KG1 (cell line): ENCODE measurements at places on chromosomes 1 and 21.

DNA sequence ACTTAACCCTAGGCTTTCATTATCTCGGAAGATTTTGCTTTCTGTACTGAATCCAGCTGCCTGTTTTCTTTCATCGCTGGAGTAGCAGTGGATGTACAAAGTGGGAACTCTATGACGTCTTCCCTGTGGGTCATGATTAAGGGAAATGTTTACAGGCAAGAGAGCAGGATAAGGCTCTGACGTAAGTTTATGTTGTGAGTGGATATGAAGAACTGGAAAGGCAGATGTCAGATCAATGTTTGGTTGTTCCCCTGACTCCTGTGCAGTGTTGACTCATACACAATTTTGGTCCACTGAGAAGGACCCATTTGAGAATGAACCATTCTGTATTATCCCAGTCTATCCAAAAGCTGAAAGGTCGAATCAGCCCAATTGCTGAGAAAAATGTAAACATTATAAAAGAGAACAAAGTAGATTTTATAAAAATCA lies 292.4 kb downstream of the GRIK1 start:
- DNase-seq = no peak

- DNase-seq = no peak
These were observed 10.7 kb upstream of the CD2 start for GRCh38 chr1:116743535-116743934.

- no peak for DNase-seq
These were observed 502 bp downstream of the EDN2 start for GRCh38 chr1:41483960-41484401.

- no peak for DNase-seq
These were observed 943.4 kb downstream of the TTLL7 start for GRCh38 chr1:83055391-83056170.

DNA sequence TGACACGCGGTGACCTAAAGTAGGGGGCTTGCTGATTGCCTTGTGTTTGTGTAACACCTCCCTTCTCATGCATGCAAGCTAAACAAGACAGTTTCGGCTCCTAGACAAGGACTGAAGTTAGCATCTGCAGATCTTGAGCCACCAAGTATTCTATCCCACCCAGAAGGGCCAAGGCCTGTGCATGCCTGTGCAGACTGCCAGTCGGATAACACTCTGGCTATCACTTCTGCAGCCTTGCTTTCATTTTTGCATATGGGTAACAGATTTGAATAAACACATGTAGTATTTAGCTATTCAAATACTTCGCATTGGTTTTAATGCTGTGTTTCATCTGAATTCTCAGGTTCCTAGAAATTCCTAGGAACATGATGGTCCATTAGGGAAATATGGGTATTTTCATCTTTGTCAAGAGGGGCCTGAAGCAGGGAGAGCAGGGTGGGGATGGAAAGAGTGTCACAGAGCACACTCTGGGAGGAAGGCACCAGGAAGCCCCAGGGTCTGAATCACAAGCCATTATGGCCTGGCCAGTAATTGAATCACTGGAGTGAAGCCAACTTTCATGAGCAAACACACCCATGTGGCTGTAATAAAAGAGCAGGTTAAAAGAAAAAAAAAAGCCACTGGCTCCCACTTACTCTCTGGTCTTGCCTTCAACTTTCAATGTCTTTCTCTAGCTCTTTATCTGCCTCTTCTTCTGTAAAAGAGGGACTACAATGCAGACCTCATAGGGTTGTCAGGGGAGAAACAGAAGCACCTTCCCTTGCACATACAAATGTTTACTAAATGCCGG lies 28.3 kb downstream of the GADD45A start:
- no peak for DNase-seq

- no peak for DNase-seq
These were observed 80.7 kb upstream of the HP1BP3 start for GRCh38 chr1:20867847-20868246.

DNA sequence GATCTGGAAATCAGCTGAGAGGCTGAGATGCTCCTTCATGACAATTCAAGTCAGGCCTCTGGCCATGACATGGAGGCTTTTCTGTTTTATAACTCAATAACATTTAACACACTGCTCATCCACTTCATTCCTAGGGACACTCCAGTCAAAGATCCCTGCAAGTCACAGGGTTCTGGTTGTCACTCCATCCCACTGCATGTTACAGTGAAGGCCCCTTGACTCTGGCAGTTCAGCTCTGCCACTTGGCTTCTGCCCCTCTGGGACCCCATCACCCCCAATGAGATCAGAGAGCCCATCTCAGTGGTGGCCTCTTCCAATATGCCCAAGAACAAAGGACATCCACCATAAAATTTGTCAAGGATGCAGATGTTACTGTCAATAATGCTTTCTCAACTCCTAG lies 10.0 kb upstream of the FAM110D start:
- no peak for DNase-seq

DNA sequence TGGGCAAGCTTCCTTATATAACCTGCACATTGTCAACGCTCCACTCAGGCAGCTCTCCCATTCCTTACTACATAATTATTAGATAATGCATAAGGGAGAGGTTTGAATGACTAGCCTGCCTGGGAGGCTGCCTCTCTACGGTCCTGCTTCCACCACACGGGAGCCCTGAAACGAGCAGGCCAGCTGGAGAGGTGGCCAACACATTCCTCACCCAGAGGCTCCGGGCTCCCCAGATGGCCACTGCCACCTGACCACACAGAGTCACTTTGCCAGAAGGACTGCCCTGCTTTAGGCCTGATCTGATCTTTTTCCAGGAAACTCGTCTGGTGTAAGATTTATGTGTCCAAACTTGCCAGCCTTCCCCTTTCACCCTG lies 27.9 kb downstream of the HIVEP3 start:
- DNase-seq = no peak

GRCh38 chr1:46369542-46370213 lies 24.4 kb upstream of the FAAH start:
- no peak for DNase-seq

- DNase-seq = no peak
These were observed 41.8 kb downstream of the MIS18A start for GRCh38 chr21:32237021-32237420.

DNA sequence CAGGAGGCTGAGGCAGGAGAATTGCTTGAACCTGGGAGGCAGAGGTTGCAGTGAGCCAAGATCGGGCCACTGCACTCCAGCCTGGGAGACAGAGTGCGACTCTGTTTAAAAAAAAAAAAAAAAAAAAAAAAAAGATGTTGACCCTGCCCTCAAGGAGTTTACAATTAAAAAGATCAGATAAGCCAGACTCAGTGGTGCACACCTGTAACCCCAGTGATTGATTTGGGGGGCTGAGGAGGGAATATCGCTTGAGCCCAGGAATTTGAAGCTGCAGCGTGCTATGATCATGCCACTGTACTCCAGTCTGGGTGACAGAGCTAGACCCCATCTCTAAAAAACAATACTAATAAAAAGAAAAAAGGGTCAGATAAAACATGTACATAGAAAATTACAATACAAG lies 1.6 kb upstream of the SESN2 start:
- DNase-seq = no peak

DNA sequence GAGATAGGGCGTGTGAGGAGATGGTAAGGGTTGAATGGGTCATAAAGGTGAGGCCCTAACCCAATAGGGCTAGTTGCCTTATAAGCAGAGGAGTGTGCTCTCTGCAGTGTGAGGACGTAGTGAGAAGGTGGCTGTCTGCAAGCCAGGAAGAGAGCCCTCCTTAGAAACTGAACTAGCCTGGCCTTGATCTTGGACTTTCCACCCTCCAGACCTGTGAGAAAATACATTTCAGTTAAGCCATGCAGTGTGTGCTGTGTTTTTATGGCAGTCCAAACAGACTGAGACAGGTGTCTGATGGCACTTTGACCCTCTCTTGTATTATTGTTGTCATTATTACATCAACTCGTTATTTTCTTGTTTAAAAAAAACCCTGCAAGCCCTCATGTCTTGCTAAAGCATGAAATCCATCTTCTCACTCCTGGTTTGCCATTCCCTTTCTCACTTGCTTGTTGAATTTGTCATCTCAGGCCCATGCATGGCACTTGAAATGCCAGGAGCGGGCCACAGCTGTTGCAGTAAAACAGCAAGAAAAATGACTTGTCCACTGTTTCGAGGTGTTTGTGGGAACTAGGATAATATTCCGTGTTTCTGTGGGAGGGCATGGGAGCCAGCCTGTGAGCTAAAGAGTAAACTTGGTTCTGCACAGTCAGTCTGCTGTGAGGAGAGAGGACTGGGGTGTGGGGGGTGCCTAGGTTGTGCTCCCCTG lies 78.6 kb downstream of the STUM start:
- DNase-seq = no peak

DNA sequence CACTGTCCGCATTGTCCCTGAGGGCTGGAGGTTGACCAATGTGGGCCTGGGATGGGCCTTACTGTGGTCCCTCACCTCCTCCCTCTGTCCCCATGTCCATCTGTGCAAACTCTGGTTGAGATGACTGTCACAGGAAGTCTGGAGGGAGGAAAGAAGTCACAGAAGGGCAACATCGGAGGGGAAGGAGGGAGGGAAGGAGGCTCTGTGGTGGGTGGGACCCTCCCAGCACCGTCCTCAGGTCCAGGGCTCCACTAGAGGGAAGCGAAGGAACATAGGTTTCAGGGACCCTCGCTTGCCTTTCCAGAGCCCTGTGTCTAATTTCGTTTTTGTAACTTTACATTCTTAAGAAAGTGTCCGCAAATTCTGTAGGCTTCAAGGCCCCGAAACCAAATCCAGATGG lies 111.3 kb upstream of the SLC44A3 start:
- no peak for DNase-seq

DNA sequence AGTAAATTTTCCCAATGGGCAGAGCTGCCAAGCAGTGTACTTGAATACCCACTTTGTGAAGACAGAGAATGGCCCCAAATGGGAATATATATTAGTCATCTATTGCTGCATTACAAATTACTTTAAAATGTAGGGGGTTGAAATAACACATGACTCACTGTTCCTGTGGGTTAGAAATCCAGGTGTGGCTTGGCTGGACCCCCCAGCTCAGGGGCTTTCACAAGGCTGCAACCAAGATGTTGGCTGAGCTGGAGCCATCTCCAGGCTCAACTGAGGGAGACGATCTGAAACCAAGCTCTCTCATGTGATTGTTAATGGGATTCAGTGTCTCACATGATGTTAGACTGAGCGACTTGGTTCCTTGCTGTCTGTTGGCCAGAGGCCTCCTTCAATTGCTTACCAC lies 33.4 kb upstream of the ARHGAP29 start:
- DNase-seq = no peak

DNA sequence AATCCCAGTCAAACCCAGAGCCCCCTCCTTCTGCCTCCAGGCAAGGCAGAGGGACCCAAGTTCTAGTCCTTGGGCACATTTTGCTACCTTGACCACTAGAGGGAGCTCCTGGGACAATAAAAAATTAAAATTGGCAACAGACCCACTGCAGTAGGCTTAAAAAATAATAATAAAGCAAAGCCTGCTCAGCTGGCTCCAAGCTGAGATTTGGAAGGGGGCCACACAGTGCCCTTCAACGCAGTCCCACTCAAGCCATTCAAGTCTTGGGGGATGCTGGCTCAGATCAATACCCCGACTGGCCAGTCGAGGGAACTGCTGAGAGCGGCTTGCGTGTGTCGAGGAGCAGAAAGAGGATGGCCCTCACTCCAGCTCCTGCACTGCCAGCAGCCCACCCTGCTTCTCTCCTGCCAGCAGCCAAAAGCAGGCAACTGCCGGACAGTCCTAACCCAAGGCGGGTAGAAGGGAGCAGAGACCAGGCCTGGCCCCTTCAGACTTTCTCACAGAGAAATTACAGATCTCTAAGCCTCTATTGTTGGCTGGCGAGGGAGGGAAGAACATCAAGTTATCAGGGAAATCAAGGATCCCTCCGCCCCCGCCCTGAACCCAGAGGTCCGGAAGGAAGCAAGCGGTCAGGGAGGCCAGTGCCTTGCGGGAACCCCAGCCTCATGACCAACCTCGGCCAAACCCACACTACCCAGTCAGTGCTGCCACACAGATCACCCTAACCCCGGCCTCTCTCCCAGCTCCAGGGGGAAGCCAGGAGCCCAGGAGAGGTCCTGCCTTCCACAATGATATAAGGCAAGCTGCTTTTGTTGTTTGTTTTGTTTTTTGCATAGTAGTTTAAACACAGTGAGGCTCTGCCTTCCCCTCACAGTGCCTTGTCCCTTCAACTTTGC lies 4.9 kb upstream of the ALDH4A1 start:
- peak; percentile 46 for DNase-seq

GRCh38 chr1:115911294-115911693 lies 65.0 kb upstream of the SLC22A15 start:
- DNase-seq = no peak

- no peak for DNase-seq
These were observed 20.6 kb upstream of the CENPF start for GRCh38 chr1:214582289-214582891.

DNA sequence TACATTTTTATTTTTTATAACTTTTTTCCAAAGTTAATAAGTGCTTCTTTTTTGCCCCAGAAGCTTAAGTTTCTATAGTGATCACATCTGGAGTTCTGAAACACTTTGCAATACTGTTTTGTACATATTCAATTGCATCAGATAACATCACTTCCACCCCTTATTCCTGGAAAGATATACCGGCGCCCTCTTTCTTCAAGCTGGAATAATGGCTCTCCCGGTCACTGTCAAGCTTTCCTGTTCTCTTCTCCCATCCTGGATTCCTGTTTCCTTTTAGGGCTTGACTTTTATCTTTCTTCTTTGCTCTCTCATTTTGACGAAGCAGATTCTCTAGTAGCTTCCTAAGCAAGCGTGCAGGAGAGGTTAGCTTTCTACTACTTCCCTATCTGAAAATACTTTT lies 1866.8 kb downstream of the MRPL39 start:
- no peak for DNase-seq

DNA sequence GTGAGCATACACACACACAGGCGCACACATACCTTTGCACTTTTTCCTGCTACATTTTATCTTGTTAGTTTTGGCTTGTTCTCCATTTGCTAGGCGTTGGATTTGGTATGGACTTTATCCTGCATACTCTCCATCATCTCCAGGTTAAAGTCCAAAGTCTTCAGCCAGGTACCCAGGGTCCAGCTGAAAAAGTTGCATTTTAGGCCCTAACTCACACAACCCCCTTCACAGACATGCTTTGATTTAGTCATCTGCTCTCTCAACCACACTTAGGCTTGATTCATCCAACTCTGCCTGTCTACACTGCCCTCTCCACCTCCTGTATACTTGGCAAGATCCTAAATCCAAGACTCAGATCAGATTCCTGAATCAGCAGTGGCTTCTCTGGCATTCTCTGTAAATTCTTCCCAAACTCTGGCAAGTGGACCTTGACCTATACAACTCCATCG lies 10.7 kb upstream of the LAMB3 start:
- no peak for DNase-seq

DNA sequence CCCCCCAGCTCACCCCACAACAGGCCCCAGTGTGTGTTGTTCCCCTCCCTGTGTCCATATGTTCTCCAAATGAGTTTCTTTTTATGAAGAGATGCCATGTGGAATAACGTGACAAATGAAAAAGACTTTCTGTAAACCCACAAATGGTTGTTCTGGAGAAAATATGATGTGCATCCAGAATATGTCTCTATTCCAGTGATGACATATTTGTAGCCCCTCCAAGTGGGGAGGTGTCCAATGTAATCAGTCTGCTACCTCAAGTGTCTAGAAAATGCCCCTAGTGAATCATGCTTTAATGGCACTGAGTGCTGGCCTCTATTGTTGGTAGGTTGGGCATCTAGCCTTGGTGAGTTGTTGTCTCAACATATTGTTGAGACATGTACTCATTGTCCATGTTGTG lies 179.6 kb downstream of the KCNK2 start:
- no peak for DNase-seq
